ENCODE measurements at places on chromosomes 1 and 21. TPM values are rescaled to one million over a fixed set of nuclear protein-coding genes. Genes with fewer than 3 reads are reported as not detected.

- no peaks in the 10 kb centered on the region for H3K36me3 ChIP-seq
- no peaks in the 10 kb centered on the region for H3K27me3 ChIP-seq
- no peak for DNase-seq
- no peak overlapping the region for H3K27ac ChIP-seq
These were observed 238.1 kb downstream of the LRRC40 start for GRCh38 chr1:69967245-69967766.

Gene SAMD11
- not detected for total RNA-seq

Gene SLAMF8
- total RNA-seq = 0.10 TPM

DNA sequence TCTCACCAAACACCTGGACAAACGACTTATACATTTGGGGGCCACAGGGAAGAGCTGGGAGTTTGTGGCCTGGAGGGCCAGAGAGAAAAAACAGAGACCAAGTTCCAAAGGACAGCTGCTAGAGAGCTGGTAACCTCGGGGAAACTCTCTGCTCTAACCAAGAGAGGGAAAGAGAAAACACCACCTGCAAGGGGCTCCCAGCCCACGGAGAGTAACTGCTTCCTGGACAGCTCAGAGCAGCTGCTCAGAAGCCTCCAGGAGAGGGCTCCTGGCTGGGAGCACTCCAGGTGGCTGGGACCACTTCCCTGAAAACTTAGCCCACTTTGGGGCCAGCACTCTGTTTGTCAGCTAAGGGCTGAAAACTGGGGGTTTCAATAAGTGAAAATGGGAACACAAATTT, 154.8 kb upstream of the GRIK3 start:
- DNase-seq = no peak
- no peaks in the 10 kb centered on the region for H3K4me1 ChIP-seq
- no peaks in the 10 kb centered on the region for H3K36me3 ChIP-seq
- peaks cover 11% of the 10 kb centered on the region for H3K27me3 ChIP-seq
- no peak overlapping the region for H3K4me3 ChIP-seq
- H3K27ac ChIP-seq = no peak overlapping the region

- no peaks in the 10 kb centered on the region for H3K27me3 ChIP-seq
- H3K4me1 ChIP-seq = no peaks in the 10 kb centered on the region
- no peak for DNase-seq
- H3K36me3 ChIP-seq = no peaks in the 10 kb centered on the region
These were observed 349.5 kb downstream of the TGFB2 start for GRCh38 chr1:218694636-218695035.

- H3K27ac ChIP-seq = no peak overlapping the region
- DNase-seq = peak; percentile 26
- no peaks in the 10 kb centered on the region for H3K36me3 ChIP-seq
- H3K27me3 ChIP-seq = peaks cover 47% of the 10 kb centered on the region
- no peak overlapping the region for H3K4me3 ChIP-seq
- peaks cover 33% of the 10 kb centered on the region for H3K4me1 ChIP-seq
These were observed 1.9 kb upstream of the ZFYVE9 start for GRCh38 chr1:52139817-52140540.
